ENCODE measurements at places on chromosomes 1 and 21.
A peak's percentile ranks its signal among the peaks of the same experiment; 100 is the strongest.

DNA sequence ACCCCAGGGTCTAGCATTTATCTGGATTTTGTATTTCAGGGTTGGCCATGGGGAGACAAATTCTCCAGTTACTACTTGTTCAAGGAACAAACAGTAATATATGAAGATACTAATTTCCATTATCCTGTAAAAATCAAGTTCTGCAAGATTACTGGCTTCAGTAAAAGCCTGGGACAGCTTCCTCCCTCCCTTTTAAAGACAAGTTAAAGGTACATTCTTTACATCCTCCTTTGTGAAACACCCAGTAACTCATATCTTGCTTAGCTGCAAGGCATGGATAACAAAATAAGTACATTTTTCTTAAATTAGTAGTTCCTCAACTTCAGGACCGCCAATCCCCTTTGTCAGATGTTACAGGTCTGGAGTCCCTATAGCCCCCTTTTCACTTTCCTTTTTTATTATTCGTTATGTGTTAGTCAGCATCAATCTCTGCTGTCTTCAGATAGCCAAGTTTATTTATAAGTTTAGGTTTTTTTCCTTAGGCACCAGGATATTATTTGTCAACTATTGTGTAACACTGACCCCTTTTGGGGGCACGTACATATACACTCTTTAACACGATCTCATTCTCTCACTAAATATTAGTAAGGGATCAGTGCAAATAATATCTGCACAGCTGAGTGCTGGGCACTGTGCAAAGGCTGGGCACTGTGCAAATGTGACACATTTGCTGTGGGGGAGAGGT, 9.8 kb downstream of the ERRFI1 start:
- DNase-seq = peak; percentile 16

DNA sequence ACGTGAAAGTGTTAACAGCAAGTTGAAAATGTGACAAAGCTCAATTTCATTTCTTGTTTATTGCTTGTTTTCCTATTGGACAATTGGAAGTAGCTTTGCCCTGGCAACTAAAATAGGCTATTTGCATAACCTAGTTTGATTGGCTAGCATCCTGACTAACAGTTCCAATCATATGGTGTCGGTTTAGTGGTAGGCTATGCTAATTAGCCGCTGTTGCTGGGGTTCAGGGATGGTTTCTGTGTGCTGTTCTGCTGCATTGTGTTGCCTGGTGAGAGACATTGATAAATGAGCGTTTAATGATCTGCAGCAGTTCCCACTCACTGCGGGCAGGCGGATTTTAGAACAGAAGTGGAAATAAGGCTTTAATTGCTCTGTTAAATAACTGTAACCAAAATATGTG, 68.5 kb downstream of the DYRK1A start:
- DNase-seq = peak; percentile 93

- no peak for DNase-seq
Observed at GRCh38 chr1:74681851-74682250, 8.3 kb upstream of the ERICH3 start.

DNA sequence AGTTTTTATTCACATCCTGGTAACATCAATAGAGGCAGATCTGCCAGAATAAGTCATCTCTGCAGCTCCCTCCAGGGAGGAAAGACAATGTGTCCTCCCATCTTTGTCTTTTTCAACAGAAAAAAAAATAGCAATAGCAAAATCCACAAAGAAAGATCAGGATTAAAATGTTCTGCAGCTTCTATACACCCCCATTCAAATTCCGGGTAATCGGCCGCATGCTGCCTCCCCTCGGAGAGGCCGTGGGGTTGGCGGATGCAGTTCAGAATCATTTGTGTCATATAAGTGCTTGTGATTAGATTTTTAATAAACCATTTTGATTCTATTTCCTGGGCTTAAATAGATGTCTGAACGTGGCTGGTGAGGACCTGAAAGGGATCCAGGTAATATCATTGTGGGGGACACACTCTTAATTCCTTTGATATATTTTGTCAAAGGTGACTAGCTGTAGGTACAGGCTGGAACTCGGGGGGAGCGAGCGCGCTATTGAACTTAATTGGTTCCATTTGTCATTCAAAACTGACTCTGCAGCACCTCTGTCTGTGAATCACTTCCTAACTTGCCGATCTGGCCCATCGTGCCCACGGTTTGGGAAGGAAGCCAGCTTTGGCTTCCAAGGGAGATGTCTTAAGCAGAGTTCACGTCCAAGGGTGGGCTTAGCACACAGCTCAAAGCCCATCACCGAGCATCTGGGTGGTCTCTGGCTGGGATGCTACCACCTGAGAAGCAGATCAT, 85.6 kb upstream of the ARHGEF16 start:
- no peak for DNase-seq

DNA sequence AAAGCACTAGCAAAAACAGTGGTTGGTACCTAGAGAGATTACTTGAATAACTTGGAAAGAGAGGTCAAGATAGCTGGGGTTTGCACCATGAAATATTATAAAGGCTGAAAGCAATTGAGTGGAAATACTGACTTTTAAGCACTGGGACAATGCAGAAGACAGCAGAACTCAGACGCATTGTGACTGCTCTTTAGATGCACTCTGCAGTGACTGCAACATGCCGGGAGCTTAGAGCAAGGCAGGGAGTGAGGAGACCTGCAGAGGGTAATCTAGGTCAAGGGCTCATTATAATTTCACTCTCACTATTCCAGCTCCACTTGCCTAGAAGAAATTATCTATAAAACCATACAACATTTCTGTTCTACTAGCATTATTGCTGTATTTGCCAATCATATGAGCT, 36.6 kb downstream of the OLFM3 start:
- DNase-seq = no peak

DNA sequence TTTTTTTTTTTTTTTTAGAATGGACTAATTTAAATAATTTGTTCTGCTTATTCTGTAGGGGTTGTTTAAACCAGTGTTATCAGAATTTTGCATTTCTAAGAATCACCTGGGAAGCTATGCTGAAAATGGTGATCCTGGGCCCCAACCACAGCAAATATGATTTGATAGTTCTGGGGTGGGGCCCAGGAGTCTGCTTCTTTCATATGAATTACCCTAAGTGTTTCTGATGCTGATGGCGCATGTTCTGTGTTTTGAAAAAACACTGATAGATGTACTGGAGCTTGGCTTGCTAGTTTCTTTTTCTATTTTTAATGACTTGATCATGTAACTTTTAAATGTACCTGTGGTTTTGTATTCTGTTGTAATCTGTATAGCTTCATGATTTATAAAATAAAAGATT, 89.3 kb downstream of the CDC14A start:
- no peak for DNase-seq

DNA sequence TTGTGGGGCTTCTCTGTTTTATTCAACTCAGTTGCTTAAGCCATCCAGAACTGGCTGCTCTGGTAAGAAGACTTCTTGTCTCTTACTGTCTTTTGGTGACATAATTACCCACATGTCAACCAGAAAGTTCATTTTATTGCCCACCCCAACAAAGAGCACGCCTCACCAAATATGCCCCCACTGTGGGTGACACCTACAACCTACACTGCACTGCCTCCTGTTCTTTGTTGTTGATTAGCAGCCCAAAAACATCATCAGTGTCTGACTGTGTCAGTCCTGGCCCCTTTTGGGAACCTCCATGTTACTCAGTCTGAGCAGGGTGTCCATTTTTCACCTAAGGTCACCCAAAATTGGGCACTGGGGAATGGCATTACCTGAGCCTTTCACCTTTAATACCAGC, 49.3 kb downstream of the ZNF678 start:
- no peak for DNase-seq

DNA sequence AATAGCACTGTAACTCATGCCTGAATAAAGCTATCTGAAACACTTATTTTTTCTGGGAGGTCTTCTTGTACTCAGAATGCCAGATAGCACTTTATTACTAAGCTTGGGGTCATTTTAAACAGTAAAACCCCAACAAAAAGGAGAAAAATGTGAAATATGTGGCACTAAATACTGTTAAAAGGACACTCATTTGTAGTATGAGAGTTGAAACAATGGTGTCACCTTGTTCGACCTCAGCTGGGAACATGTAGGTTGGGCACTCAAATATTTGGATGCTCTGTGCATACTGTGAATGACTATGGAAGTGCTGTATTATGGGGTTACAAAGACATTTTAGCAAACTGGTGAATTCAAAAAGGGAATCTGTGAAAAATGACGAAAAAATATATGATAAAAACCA, 53.9 kb downstream of the SELENOF start:
- DNase-seq = no peak

DNA sequence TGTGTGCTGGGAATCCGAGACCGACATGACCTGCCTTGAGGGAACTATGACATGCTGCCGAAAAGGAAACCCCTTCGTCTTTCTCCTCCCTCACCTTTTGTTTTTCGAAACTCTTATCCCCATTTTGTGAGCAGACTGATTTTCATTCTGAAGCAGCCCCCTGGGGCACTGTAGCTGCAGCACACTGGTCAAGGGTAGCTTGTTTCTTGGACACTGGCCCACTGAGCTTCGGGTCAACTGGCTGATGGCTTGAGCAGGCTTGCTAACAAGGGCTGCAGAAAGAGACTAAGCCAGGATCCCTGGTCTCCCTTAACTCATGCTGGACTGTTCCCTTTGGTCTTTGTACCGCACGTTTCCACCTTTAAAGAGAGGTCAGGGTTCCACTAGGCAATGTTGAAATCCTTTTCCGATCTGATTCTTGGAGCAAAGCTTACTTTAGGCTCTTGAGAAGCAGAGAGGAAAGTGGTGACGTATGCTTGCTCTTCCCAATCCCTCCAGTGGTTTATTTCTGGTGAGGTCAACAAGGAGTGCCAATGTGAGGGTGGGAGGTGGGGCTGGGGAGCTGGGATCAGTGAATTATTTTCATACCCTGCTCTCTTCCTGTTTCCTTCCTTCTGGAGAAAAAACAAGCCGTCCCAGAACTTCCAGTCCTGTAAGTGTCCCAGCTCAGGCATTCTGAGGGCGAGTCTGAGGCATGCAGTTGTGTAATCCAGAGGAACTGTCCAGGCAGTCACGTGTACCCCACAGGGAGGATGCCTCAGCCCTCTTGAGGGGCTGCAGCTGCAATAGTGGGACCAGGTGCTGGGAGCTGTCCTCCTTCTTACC, 7.6 kb downstream of the CYP4B1 start:
- no peak for DNase-seq

DNA sequence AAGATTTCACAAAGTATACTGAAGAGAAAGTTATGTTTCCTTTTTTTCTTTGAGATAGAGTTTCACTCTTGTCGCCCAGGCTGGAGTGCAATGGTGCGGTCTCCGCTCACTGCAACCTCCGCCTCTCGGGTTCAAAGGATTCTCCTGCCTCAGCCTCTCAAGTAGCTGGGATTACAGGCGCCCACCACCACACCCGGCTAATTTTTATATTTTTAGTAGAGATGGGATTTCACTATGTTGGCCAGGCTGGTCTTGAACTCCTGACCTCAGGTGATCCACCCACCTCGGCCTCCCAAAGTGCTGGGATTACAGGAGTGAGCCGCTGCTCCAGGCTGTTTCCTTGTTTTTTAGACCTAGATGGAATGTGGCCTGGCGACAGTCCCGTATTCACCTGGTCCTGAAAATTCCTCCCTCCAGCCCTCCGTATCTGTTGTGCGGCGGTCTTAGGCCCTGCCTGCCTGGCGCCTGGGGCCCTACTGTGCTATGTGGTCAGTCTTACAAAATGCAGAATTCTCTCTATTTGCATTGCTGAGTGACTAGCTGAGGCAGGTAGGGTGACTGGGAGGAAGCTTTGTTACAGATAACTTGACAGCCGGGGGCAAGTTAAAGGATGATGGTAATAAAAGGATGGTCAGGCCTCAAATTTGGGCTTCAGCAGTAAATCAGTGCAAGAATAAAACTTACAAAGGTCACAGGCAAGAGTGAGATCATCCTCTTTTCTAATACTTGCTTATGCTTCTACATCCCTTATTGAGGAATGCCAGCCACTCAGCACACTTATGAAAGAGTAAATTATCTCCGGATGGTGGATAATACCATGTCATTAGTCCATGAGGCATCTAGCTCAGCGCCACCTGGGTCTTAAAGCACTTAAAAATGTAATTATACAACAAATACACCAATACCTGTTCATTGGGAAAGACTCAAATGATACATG, 30.3 kb downstream of the PARK7 start:
- no peak for DNase-seq

DNA sequence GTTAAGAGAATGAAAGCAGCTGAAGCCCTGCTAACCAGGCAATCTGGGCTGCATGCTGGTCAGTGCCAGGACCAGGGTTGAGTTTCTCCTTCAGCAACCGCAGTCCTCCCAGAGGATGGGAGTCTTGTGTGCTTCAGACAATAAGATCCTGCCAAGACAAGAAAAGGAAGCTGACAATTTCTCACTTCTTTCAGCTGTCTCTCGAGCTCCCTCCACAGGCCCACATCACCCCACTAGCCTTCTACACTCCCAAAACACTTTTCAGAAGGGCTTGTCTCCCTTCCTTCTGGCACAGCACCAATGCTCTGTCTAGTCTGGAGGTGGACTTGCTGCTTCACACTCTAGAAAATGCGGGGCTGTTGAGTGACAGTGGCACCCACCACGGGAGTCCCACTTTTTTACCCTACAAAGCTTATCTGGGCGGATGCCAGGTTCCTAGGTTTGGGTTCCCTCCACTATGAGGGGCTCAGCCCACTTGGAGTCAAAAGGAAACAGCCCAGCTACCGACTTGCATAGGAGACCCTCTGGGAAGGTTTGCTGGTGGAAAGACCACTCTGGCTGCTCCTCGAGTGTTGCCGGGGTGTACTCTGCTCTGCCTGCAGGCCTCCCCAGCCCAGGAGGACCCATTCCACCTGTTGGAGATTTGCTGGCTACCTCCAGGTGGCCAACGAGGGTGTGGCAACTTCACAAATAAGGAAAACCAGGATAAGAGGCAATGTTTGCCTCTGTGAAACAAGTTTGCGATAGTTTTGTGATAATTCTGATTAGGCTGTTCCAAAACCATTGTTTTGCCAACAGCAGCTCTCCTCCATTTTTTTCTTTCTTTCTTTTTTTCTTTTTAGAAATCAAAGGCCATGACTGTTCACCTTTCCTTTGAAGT, 68.9 kb downstream of the TENT5C start:
- peak; percentile 52 for DNase-seq

DNA sequence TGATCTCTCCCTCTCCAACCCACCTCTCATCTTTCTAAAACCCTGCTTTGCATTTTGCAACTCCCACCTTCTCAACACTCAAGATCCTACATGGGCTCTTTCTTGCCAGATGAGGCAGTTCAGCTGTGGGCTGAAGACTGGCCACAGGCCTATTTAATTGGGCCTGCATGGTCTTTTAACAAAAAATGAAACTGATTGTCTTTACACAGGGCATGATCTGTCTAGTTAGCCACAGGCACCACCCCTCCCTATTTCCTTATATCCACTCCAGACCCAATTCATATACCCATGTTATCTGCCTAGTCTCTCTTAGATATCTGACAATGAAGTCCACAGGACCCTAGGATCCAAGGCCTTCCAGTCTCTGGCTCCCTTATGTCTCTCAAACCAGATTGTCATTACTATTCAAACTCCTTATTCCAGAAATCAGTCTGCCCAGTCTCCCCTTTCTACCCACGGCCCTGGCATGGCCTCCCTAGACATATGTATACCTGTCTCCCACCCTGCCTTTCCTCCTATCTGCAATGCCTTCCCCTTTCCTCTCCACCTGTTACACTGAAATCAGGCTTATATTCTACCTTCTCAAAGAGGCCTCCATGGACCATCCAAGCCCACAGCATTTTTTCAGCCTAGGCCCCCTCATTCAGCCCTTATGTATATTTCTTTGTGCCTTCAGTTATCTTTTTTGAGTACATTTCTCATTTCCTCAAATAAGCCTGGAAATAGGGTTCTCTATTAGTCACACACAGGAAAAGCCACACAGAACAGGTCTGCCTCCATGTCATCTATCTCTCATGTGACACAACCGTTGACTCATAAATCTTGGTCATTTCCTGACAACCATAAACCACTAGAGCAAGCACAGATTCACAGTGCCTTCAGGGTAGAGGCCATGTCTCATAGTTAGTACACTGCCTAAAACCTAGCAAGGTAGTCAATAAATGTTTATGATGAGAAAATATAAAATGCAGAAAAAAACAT, 39.0 kb downstream of the LPAR3 start:
- peak; percentile 64 for DNase-seq

All from myocyte (in vitro differentiated cells).